ENCODE measurements at places on chromosomes 1 and 21.

DNA sequence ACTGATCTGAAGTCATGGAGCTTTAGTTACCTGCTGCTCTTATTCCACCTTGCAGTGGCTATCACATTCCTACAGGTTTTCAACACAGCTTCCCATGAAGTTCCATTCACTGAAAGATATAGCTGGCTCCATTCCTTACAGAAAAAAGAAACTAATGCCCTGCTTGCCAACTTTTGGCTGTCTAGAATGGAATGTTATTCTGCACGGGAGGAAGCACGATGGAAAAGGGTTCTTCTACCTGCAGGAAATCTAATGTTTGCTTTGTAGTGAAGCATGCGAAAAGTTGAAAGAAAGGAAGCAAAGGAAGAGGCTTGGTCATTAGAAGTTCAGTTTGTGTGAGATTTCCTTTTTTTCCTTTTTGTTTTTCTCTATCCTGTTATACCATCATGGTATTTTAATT lies 32.6 kb downstream of the GIPC2 start:
- no peak for DNase-seq

GRCh38 chr1:24134376-24134775 lies 8.6 kb downstream of the IL22RA1 start:
- DNase-seq, result no peak

- DNase-seq, result no peak
Measured at GRCh38 chr1:37872692-37873091, 13.3 kb upstream of the MTF1 start.

DNA sequence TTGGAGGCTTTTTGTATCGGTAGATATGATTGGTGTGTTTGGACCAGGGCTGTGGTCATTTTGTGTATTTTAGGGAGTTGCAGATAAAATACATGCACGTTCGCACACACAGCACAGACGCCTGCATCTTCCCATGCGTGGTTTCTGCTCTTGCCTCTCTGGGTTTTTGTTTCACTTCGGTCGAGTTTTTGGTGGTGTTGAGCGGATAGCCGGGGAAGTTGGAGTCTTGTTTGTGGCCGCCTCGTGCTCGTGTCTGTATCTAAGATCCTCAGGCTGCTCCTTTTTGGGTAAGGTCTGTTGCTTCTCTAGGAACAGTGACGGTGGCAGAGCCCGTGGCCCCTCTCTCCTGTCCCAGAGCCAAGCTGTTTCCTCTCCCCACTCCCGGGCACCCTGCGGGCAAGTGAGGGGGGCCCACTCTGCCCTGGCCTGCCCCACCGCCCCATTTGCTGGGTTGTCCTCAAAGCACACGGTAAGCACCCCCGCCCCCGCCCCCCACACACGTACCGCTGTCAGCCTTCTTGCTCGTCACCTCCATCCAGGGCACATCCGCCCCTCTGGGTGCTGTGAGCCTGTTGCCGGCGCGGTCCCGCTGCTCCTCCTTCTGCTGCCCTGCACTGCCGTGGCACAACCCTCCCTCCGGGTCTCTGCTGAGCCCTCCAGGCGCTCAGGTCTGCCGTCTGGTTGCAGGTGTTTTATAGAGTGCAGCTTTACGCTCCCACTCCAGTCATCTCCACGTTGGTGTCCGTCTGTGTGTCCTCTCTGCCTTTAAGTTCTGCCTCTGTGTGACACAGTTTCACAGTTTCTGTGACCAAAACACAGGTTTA lies 51.9 kb downstream of the AGPAT3 start:
- DNase-seq, result no peak

DNA sequence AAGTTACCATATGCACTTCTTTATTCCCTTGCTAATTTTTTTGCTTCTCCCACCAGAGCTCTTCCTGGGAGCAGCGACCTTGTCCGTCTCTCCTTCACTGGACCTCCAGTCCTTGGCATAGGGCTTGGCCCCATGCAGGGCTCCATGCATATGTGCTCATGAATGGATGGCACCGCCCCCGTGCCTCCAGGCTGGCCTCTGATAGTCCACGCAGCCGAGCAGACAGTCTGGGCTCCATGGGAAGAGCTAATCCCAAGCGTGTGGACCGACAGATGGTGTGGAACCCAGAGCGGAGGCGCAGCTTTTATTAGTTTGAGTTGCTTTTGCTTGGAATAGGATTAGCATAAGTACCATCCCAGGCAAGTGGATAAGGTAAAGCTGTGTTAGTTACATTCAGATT lies 41.8 kb downstream of the CDCP2 start:
- peak; percentile 20 for DNase-seq

DNA sequence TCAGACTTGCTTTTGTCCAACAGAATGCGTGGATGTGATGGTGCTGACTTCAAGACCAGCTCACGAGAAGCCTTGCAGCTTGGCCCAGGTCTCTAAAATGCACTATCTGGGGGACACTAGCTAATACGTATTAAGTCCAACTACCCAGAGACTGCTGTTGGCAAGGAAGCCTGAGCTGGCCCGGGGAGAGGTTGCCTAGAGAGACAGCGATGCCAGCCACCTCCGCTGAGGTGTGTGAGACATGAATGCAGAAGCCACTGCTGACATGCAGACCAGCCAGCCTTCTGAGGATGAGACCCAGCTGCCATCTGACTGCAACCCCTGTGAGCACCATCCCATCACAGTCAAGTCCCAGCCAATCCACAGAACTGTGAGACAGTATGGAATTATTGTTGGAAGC lies 32.5 kb downstream of the THAP3 start:
- DNase-seq, result no peak

GRCh38 chr1:15953791-15954241 lies 22.1 kb downstream of the ZBTB17 start:
- DNase-seq, result no peak

DNA sequence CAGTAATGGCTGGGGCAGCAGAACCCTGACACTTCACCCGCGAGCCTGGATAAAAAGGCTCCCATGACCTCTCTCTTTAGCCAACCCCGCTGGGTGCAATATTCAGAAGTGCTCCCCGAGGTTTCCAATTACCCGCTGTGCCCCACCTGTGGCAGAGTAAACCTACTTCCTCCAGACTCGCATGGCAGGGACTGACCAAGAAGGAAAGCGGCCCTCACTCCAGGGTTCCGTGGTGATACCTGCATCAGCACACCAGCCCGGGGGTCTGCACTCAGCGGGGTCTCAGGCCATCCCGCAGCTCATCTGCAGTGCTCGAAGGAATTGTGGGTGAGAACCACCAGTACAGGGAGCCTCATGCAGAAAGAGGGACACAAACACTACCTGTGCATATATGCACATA lies 136.3 kb upstream of the FMN2 start:
- no peak for DNase-seq

GRCh38 chr1:178933709-178934490 lies 63.0 kb upstream of the ANGPTL1 start:
- DNase-seq, result no peak

GRCh38 chr1:53653631-53654030 lies 85.3 kb downstream of the GLIS1 start:
- peak; percentile 44 for DNase-seq

- DNase-seq, result no peak
Measured at GRCh38 chr21:14477133-14477532, 69.0 kb downstream of the SAMSN1 start.

DNA sequence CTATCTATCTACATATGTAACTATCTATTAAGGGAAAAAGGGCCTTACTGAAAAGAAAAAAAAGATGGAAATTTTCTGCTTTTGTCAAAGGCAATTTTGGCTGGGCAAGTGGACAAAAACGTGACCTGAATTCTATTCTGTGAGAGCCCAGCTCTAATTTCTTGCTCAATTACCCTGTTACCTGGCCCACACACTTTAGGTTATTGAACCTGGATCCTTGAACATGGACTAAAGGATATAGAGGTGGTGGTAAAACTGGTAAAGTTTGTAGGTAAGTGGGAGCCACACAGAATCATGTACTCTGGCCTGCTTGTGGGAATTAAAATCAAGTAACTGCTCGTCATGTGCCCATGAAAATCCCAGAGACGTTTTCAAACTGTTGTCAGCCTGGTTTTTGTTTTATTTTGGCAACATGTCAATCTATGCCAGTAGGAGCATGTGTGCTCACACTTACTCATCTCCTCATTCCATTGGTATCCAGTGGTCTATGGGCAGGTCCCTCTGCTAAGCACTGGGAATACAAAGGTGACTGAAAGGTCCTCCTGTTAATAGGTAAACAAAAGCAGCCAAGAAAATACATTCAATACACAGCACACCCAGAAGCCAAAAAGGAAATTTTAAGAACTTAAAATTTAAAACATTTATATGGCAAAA lies 113.7 kb upstream of the WARS2 start:
- no peak for DNase-seq

DNA sequence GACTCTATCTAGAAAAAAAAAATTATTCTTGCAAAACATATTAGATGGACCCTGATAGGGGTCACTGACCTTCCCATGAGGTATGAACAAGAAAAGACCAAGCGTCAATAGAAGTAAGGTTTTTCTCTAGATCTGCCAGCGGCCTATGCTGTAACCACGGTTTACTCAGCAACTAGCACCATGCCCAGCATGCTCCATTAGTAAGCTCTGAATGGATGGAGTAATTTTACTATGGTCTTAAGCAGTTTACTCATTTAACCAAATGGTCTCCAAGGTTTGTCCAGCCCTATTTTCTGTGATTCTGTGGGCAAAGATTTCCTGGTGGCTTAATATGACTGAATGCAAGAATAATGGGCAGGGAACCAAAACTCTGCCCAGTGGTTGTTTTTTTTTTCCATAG lies 113.9 kb downstream of the ADSS2 start:
- peak; percentile 3 for DNase-seq

DNA sequence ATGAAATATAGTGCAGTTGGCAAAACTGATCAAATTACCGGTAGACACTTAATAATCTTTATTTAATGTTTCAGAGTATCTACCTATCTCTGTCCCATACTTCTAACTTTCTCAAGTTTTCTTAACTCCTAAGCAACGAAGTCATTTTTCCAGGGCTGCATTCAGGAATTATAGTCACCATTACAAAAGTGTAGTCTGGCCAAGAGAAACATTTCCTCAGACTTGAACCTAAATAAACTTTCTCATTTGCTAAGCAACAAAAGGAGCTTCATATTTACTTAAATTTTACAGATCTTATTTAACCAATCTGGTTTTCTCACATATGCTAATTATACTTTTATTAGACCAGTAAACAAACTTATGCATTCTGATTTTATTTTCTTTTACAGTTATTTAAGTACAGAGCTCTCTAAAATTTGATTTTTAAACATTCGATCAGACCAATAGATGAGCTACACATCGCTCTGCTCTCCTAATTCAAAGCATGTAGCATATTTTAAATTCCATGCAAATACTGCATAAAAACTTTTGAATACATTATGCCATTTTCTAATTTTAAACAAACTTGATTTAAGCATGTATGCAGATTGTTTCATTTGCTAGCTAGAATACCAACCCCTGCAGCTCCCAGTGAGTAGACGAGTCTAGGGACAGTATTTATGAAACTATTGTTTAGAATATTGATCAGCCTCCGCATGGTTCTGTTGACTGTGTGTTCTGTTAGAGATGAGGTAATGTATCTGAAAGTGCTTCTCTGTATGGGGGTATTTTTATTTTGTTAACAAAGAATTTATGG lies 201.4 kb downstream of the CHRM3 start:
- no peak for DNase-seq

- DNase-seq, result no peak
Measured at GRCh38 chr1:80462006-80462405, 1338.7 kb upstream of the ADGRL2 start.

GRCh38 chr1:220894025-220894923 lies 15.0 kb downstream of the HLX start:
- peak; percentile 58 for DNase-seq

DNA sequence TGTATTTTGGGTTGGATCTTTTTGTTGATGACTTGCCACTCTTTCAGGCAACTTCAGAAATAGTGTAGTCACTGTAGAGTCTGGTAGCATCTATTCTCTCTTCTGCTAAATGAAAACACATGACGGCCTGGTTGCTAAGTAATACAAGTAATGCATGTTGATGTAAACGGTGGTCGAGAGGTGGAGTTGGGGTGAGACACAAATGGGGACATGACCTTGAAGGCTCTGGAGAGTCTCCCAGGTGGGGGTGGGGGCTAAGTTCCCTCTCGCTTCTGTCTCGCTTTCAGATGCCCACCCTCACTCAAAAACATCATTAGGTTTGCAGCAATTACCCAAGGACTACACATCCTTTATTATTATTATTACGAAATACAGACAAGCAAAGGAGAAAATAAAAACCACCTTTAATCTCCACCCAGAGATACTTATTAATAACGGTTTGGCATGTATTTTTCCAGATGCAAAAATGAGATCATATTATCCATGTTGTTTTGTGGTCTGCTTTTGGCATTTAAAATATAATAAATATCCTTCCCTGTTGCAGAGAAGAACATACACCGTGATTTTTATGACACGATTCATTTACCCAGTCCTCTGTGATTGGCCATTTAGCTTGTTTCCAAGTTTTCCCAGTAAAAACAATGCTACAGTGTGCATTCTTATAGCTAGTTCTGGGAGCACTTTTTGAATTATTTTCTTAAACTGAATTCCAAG lies 138.1 kb downstream of the MIS18A start:
- no peak for DNase-seq

- no peak for DNase-seq
Measured at GRCh38 chr1:175136246-175136645, 56.3 kb downstream of the KIAA0040 start.

- DNase-seq, result peak; percentile 29
Measured at GRCh38 chr1:78333502-78333901, 157.3 kb upstream of the PTGFR start.

DNA sequence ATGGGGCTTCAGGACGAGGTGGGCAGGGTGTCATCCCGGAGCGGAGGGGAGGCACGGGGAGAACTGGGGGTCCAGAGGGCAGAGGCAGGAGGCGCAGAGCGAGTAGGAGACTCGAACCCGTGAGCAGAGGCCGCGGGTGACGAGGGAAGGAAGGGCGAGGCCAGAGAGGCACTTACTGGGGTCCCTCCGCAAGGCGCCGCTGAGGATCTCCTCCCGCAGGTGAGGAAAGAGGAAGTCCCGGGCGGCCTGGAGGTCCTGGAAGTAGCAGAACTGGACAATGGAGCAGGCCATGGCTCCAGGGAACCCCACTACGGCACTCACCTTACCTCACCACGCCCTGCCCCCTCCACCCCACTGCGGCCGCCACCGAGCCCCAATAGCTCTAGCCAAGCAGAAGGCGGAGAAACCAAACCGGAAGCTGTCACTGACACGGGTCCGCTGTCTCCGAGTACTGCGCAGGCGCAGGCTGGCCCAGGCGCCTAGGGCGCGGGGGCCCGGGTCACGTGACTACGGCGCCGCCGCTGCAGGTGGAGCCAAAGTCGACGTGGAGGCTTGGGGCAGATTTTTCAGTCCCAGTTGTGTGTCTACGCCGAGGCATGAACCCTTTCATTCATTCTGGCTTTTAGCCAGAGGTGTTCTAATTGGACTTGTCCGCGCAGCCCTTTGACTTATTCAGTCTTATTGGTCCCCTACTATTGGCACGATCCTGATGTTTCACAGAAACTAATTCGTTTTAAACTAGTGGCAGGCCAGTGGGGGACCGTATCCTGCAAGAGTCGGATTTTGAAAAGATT lies at the start of gene RAB3GAP2:
Gene RAB3GAP2, minus strand, starts transcription at position 407 of the 794 bp plus-strand sequence. Its CDS starts 116 bp downstream, at position 291.
- peak; percentile 96 for DNase-seq

DNA sequence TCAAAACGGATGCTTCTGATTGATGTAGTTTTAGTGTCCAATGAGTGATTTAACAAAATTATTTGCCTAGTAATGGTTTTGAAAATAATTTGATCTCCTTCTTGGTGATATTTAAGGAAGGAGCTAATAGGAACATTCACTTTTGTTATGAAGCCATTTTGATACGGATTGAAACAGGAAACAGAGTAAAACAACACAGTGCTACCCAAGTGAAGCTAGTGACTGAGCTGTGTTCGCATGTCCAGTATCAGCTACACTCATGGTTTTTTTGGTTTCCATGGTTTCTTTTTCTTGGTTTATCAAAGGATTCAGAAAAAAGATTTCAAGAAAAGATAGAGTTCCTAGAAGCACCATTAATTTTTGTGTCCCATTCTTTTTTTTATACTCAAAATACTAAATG lies 40.1 kb upstream of the PLEKHO1 start:
- no peak for DNase-seq

GRCh38 chr21:38300141-38300578 lies 43.4 kb downstream of the KCNJ15 start:
- no peak for DNase-seq

Data from H9 (cell line).